Ovary (tissue), 10 donors: ENCODE measurements at places on chromosomes 3 and 15. TPM values are rescaled to one million over a fixed set of nuclear protein-coding genes. Genes with fewer than 3 reads are reported as not detected.

GRCh38 chr3:184524981-184525336 is 36.6 kb upstream of the EPHB3 start:
- DNase-seq = no peak

DNA sequence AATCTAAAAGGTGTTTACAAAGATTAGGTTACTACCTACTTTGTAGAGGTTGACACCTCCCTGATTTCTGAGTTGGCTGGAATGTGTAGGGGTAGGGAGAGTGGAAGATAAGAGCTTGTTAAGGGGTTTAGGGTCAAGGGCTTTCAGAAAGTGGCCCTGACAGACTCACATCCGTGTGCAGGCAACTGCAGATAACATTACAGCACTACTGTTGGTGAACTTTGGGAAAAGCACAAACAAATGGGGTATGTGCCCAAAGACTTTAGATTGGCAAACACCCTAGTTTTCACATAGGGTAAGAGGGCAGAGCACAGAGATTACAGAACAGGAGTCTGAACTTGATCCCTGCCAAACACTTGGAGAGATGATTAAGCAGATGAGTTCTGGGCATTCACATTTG is 375.7 kb downstream of the EPHB1 start:
- DNase-seq = no peak

The DNAJC13 gene
- 10.3 TPM for polyA plus RNA-seq

DNA sequence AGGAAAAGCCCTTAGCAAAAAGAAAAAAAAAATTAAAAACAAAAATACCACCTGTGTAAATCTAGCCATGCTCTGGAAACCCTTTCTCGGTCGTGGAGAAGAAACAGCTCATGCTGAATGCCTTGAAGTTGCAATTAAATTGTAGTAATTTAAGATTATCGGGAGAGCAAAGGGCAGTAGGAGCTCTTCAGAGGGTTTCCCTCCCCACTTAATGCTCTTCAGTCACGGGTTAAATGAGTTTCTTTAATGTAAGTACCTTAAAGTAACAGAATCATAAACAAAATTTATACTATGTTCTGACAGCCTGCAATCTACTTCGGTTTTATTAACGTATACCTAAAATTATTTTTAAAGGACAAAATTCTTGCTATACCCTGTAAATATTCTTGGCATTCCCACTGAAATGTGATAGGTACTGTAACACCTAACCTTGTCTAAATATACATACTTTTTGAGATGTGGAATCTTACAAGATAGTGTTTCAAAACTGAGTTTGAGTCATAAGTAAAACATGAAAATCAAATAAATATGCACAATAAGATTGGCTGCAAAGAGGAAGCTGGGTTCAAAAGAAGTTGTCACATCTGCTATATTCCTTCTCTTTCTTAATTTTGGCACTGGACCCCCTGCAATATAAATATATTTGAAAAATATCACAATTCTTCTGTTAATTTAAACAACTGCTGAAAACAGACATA is 5.3 kb downstream of the FOXP1 start:
- DNase-seq = no peak

The ANKRD63 gene
- not detected for polyA plus RNA-seq

- DNase-seq = no peak
Measured at GRCh38 chr3:184676927-184677326, 34.9 kb downstream of the MAGEF1 start.

GRCh38 chr15:61063875-61064320 is 165.2 kb downstream of the RORA start:
- no peak for DNase-seq

- DNase-seq = no peak
Measured at GRCh38 chr3:42758126-42758525, 14.9 kb downstream of the CCDC13 start.

GRCh38 chr3:9291821-9292410 is 42.5 kb upstream of the SRGAP3 start:
- no peak for DNase-seq

DNA sequence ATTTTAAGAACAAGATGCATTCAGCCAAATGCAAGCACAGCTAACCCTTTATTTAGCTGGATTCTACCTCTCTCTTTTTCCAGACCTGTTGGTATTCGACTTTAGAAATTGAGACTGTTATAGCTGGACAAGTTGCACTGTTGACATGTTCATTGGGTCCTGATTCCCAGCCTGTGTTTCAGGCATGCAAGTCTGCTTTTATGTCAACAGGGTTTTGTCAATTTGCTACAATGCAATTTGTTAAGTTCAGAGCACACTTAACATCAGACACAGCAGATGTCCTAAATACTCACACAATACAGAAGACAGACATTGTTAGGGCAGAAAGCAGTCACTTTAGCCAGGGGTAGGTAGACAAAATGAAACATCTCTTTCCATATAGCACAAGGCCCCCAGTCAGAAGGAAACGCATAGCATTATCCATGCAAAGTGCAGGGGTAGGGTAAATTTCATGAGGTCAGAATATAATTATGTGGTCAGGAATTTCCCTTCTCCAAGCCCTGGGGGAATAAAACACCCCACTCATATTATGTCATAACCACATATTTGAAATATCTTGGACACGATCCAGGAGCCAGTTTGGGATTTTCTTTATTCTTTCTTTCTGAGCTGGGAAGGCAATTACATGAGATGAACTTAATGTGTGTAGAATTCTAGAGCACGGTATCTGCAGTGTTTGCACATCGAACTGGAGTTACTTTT is 504.1 kb downstream of the NTRK3 start:
- DNase-seq = no peak

The PLAAT1 gene
- 1.9 TPM for polyA plus RNA-seq

The XIRP1 gene
- 0.13 TPM for polyA plus RNA-seq

- no peak for DNase-seq
Measured at GRCh38 chr3:160486459-160486869, 36.9 kb upstream of the TRIM59 start.

The GRK7 gene
- not detected for polyA plus RNA-seq

The TGM4 gene
- polyA plus RNA-seq = not detected

GRCh38 chr15:90664650-90665287 is 52.4 kb upstream of the BLM start:
- peak; percentile 58 for DNase-seq

DNA sequence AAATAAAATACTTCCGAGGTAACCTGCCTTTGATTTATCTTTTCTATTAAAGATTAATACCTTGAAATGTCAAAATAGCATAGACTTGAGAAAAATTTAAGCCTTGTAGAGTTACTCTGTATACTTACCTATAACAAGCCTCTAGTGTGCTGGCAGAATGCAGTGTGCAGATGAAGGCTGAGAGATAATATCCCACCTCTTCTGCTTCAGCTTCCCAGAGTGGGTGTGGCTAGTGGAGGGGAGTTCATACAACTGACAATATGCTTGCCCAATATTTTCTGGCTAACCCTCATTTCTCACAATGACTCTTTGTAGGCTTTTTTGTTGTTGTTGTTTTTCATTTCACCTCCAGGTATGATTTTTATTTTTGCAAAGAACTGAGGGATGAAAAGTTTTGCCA is 15.7 kb upstream of the ZBTB20 start:
- no peak for DNase-seq

DNA sequence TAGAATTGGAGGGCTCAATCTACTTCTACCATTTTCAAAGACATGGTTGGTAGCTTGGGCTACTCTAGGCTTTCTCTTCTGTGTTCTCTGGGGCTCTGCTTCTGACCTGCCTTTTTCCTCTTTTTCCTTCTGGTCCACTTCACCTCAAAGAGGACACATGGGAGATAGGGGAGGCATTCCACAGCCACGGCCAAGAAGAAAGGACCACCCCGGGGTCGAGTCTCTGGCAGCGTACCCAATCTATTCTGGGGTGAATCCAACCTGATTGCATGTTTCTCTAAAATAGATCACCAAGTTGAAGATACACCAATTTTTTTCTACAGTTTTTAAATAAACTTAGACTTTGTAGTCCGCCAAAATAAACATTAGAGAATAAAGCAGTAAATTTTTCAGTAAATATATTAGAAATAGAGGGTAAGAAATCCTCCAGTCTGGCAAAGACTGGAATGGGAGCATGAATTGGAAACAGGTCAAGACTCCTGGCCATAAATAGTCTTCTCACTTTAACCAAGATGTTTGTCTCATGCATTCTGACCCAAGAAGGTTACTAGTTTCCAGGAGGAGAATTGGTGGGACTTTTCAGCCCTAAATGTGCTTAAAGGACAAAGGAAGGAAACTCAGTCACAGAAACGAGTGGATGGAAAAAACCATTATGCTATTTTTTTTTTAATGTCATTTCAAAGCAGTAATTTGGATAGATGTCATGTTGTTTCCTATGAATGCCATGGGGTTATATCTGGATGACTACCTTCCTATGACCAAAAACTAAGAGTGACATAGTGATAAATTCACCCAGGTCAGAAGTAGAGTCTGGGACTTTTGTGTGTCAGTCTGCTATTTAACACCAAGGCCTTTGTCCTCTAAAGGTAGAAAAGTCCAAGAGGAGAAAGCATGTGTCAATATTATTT is 71.3 kb upstream of the PHLDB2 start:
- DNase-seq = peak; percentile 41

The STRIT1 gene
- polyA plus RNA-seq = not detected

- DNase-seq = no peak
Measured at GRCh38 chr3:168028086-168028485, 67.6 kb downstream of the GOLIM4 start.

The DNAJA4 gene
- polyA plus RNA-seq = 23.7 TPM

DNA sequence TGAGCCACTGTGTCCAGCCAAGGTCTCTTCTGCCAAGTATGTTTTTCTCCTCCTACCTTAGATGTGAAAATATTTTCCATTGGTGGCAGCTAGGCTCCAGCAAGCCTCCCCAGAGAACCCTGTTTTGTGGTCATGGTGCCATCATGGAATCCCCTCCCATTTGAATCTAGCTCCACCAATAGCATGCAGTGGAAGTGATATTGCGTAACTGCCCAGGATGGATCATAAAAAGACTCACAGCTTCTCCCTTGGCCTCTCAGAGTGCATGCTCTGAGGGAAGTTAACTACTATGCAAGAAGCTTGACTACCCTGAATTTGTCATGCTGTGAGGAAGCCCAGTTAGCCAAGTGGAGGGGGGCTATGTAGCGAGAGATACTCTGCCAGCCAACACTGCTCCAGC is 27.5 kb downstream of the CRYGS start:
- DNase-seq = no peak

The ERC2 gene
- 1.2 TPM for polyA plus RNA-seq

The RMDN3 gene
- polyA plus RNA-seq = 23.5 TPM

DNA sequence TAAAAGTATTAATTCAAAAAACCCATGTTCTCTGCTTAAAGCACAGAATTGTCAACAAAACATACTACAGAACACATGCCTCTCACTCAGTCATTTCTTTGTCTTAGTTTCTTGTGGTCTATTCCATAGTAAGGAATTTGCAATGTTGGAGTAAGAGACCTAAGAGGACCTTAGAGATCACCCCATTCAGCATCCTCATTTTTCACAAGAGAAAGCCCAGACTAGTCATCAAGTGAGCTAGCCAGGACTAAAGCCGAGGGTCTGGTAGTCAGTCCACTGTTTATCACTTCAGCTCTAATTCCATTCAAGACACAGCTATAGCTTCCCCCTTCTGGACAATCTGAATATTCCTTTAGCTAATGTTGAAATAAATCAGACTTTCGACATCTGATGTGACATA is 601.1 kb downstream of the FHIT start:
- no peak for DNase-seq

The C2CD4A gene
- polyA plus RNA-seq = 0.02 TPM

- peak; percentile 49 for DNase-seq
Measured at GRCh38 chr3:131082871-131083863, 56.5 kb downstream of the NEK11 start.

DNA sequence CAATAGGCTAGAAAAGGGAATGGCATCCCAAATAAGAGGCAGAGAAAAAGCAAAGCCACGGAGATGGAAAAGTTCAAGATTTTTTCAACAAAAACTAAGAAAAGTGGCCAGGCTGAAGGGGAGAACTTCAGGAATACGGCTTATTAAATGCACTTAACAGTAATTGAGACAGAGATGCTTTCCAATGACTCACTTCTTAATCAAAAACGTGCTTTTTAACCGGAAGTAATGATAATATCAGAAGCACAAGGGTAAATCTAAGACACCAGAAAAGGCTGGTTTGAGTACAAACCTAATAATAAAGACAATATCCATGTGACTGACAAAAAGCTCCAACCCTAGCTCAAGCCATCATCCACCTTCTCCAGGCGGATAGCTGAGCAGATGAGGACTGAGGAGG is 24.8 kb upstream of the ACTC1 start:
- no peak for DNase-seq

GRCh38 chr3:197547306-197548011 is 8.3 kb downstream of the BDH1 start:
- no peak for DNase-seq

The TEX264 gene
- 51.0 TPM for polyA plus RNA-seq

- no peak for DNase-seq
Measured at GRCh38 chr3:33936171-33936920, 137.9 kb downstream of the PDCD6IP start.

DNA sequence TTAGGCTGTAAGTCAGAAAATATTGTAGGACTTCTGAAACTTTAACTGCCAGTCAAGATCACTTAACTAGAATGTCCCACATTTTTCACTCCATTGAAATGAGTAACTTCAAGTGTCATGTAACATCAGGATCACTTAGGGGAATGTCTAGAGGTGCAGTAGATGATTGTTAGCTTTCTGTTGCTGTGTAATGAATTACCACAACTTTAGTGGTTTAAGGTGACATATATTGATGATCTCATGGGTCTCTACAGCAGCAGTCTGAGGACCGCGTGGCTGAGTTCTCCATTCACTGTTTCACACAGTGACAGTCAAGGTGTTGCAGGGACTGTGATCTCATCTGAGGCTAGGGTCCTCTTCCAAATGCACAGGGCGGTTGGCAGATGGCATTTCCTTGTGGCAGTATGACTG is 82.7 kb downstream of the SLC25A26 start:
- DNase-seq = no peak

- no peak for DNase-seq
Measured at GRCh38 chr15:83700082-83700481, 46.2 kb downstream of the ADAMTSL3 start.

The FEZF2 gene
- polyA plus RNA-seq = 0.29 TPM

The GPR15 gene
- polyA plus RNA-seq = not detected

The ATP13A4 gene
- 0.27 TPM for polyA plus RNA-seq

DNA sequence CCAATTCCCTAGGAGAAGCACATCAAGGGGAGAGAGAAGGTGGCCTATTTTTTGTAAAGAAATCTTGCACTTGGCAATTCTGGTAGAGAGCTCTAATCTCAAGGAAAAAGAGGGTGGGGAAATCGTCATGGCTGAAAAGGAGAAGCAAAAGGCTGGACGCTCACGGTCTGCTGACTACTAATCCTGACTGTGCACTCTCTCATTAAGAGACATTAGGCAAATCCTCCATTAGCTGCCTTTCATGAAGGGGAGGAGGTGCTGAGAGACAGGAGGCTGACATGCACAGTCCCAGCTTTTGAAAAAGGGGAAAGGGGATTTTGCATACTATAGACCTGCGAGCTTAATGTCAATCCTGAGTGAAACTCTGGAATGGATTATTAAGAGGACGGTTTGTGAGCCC is 170.0 kb downstream of the NR2F2 start:
- no peak for DNase-seq
